Activated CD4-positive, CD25-positive, alpha-beta regulatory T cell treated with anti-CD3 and anti-CD28 coated beads, Interleukin-2, amount 50 U/mL, for 72 hours (primary cell): ENCODE measurements at places on chromosomes 16 and 17.

GRCh38 chr17:49528966-49529365 is 33.9 kb downstream of the NGFR start:
- DNase-seq: no peak

DNA sequence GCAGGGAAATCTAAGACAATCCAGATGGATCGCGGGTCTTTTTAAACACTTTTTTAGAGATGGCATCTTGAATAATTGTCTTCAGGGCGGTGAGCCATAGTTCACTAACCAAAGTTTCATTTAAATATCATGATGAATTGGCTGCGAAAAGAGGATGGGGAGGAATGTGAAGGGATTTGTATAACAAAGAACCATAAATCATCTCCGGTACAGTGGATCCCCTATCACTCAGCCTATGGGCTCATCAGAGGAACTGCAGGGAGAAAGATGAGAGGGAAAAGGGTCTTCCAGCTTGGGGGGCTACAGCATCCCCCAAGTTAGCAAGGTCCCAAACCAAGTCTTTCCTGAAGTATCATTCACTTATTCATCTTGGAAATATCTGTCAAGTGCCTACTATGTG is 16.7 kb upstream of the DDX52 start:
- no peak for DNase-seq

DNA sequence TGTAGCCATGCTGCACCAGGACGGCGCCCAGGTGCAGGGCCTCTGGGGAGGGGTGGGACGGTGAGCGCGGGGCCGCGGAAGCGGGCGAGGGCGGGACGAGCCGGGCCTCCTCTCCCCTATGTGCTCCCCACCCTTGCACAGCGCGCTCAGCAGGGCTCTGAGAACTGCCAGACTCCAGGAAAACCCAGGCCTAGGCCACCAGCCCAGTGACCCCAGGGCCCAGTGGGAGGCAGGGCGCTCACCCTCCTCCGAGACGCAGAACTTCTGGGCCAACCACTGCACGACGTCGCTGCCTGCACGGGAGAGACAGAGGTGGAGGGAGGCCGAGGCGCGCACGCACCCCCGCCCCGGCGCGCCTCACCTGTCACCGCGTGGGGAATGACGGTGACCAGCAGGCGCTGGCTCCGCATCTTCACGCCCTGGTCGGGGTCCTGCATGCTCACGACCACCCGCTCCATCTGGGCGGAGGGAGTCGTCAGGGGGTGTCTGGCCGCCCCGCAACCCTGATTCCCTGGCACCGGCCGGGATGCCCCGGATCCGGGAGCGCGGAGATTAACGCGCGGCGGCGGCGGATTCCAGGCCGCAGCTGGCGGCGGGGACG is 603 bp downstream of the RGS11 start:
- DNase-seq: no peak

DNA sequence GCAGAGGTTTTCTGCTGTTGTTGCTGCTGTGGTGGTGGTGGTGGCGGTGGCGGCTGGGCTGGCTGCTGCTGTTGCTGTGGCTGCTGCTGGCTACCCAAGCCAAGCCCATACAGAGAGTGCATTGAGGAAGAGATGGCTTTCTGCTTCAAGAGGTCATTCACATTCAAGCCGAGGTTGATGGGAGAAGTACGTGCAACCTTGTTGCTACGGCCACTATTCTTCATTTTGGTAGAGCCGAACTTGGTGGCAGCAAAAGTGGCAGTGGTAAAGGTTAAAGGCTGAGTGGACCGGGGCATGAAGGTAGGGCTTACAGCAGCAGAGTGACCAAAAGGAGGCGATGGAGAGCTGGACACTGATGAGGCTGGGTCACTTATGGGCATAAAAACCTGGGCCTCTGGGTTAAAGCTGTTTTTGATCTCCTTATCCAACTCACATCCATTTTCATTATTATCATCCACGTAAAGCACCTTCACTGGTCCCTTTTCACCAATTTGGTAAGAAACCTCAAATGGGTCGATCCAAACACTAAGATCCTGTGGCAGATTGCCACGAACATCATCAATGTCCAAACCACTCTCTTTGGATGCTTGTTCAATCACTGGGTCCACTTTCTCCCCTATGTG is 2.8 kb downstream of the TOB1 start:
- DNase-seq: no peak

DNA sequence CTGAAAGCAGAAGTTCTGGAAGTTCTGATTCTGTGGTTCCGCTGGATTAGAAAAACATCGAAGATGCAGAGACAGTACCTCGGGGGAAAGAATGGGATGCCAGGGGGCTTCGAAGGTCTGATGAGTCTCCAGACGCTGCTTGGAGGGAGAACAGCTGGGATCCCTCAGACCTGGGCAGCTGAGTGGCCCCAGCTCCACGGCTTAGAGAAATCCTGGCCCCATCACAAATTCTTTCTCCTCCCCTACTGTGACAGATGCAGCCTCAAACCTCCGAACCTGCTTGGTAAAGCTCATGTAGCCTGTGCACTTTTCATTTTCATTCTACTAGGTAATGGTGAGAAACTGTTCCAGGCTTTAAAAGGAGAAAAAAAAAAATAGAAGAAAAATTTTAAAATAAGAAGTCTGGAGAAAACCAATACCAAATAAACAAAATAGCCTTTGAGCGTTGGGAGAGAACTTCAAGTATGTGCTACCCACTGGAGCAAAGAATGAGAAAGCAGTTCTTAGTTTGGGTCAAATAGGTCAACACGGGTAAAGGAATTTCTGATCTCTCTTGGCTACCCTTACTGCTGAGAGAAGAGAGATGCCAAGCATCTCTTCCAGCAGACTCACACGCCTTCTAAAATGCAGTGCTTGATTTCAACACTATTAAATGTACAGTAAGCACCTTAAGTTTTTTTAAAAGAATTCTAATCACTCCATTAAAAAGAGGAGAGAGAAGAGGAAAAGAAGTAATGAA is 19.9 kb downstream of the MAF start:
- no peak for DNase-seq

- DNase-seq: no peak
These were observed 1.5 kb downstream of the FCSK start for GRCh38 chr16:70455910-70456309.

DNA sequence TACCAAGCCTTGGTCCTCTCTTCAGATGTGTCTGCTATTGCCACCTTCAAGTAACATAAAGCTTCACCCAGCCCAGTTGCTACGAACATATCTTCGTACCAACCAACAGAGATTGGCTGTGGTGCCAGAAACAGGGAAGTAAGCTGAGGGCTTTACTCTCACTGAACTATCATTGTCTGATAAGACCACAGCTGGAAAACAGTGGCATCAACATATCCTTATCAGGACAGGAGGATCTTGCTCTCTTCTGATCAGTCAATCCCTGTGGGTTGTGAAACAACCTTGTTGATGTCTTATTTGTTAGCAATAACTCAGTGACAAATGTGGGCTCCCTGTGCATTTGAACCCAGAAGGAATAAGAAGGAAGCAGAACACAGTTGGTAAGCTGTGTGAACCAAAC is 446.3 kb upstream of the MAF start:
- no peak for DNase-seq

DNA sequence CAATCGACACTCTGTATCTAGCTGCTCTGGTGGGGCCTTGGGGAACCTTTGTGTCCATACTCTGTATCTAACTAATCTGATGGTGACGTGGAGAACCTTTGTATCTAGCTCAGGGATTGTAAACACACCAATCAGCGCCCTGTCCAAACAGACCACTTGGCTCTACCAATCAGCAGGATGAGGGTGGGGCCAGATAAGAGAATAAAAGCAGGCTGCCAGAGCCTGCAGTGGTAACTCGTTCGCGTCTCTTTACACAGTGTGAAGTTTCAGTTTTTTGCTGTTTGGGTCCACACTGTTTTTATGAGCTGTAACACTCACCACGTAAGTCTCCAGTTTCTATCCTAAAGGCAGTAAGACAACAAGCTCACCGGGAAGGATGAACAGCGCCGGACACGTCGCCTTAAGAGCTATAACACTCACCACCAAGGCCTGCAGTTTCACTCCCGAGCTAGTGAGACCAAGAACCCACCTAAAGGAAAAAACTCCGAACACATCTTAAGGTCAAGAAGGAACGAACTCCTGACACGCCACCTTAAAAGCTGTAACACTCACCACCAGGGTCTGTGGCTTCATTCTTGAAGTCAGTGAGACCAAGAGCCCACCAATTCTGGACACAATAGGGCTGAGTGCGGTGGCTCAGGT is 64.6 kb downstream of the KPNA2 start:
- DNase-seq: no peak
